ENCODE measurements at places on chromosomes 4 and X. TPM values are rescaled to one million over a fixed set of nuclear protein-coding genes. Genes with fewer than 3 reads are reported as not detected.

DNA sequence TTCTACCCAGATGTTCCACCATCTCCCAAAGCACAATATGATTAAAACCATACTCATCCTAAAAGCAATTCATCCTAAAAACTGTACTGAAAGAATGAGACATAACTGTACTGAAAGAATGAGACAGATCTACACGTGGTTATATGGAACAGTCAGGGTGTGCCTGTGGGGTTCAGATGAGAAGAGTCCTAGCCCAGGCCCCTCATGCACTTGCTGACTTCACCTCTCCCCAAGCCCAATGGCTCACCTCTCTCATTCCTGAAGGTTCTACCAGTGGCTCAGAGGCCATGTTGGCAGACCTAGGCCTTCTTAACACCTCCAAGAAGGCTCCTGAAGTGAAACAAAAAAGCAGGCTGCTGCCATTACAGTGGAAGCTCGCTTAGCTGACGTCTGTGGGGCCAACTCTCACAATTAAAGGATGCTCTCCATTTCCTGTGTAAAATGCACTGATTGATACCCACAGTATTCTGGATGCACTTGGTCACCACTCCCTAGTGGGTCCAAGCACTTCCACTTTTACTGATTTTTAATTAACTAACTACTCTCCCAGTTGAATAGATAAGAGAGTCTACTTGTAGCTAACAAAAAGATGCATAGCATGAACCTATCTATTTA lies 3.8 kb downstream of the PLAC1 start:
- no peaks in the 10 kb centered on the region for H3K27me3 ChIP-seq
- no peaks in the 10 kb centered on the region for H3K4me1 ChIP-seq
- no peaks in the 10 kb centered on the region for H3K36me3 ChIP-seq
- no peak overlapping the region for H3K4me3 ChIP-seq

GRCh38 chr4:123198706-123199105 lies 197.9 kb upstream of the SPRY1 start:
- no peaks in the 10 kb centered on the region for H3K4me1 ChIP-seq
- no peaks in the 10 kb centered on the region for H3K27me3 ChIP-seq
- no peak for DNase-seq
- H3K4me3 ChIP-seq = no peak overlapping the region
- H3K27ac ChIP-seq = no peak overlapping the region

Gene RADX
- total RNA-seq = 6.8 TPM

GRCh38 chrX:53483838-53484405 lies 49.8 kb upstream of the HSD17B10 start:
- H3K4me3 ChIP-seq = no peak overlapping the region
- no peak for DNase-seq
- H3K27ac ChIP-seq = no peak overlapping the region

Gene DTHD1
- 3.5 TPM for total RNA-seq

Gene ADH1B
- total RNA-seq = not detected

Gene GRIPAP1
- 56.8 TPM for total RNA-seq

- H3K27ac ChIP-seq = peak within 1 kb of the TSS; percentile 44
- no peaks in the 10 kb centered on the region for H3K27me3 ChIP-seq
- no peak for DNase-seq
- H3K36me3 ChIP-seq = no peaks in the 10 kb centered on the region
These were observed at the start of gene S100P for GRCh38 chr4:6693231-6694176. S100P (plus strand) TSS chr4:6693878; CDS start chr4:6693933, 55 bp downstream.

Gene TLR6
- 1.2 TPM for total RNA-seq

DNA sequence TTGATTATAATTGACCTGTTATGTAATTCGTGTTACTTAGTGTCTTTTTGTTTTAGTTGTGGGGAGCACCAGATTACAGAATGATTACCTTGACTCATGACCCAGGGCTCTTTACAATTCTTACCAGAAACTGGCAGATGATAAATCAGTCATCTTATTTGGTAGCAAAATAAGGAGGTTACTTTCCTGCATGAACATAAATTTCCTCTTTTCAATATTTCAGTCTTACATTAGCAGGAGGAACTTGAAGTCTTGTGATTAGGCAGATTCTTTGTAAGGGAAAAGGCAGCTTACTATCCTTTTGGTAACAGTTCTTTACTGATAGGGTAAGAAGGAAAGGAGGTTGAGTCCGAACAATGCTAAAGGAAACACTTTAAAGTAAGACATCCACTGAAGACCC lies 26.0 kb upstream of the SLC25A5 start:
- H3K4me3 ChIP-seq = no peak overlapping the region
- H3K27ac ChIP-seq = no peak overlapping the region
- H3K27me3 ChIP-seq = no peaks in the 10 kb centered on the region
- no peaks in the 10 kb centered on the region for H3K36me3 ChIP-seq
- no peak for DNase-seq

GRCh38 chrX:39728025-39728424 lies 369.7 kb downstream of the BCOR start:
- no peaks in the 10 kb centered on the region for H3K27me3 ChIP-seq
- H3K4me3 ChIP-seq = no peak overlapping the region
- H3K4me1 ChIP-seq = peaks cover 3% of the 10 kb centered on the region
- H3K27ac ChIP-seq = no peak overlapping the region

Gene MID1IP1
- total RNA-seq = 69.9 TPM

DNA sequence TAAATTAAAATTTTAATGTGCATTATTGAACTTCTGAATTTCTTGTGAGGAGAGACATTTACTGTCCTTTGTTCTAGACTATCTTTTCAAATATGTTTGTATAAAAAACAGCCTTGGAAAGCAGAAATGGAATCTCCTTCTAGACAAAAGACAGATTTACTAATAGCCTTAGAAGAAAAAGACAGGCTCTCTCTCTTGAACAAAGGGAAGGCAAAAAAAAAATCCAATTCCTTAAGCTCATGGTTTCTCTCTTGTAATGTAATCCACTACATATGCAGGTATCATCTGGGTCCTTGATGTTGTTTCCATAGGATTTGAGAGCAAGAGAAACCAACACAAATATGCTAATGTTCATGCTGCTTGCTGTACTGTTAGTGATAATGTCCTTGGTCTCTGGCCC lies 106.0 kb downstream of the TBCK start:
- no peak overlapping the region for H3K4me3 ChIP-seq
- no peak overlapping the region for H3K27ac ChIP-seq
- peaks cover 6% of the 10 kb centered on the region for H3K36me3 ChIP-seq
- no peak for DNase-seq

DNA sequence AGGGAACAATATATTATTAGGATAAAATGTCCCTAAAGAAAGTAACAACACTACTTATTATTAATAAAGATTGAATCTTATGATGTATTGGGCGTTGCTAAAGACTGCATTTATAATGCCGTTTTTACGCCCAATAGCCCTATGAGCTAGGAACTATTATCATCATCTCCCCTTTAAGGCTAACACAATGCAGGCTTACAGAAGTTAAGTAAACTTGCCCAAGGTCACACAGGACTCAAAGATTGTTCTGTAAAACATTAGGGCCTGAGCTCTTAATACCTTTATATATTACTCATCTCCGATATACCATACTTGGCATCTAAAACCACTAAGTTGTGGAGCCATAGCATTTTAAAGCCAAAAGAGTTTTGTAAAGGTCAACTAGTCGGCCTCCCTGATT lies 149.5 kb downstream of the FAM13A start:
- no peak overlapping the region for H3K27ac ChIP-seq
- H3K4me1 ChIP-seq = no peaks in the 10 kb centered on the region
- no peak overlapping the region for H3K4me3 ChIP-seq

GRCh38 chrX:114889481-114889880 lies 127.9 kb downstream of the IL13RA2 start:
- no peak overlapping the region for H3K4me3 ChIP-seq
- H3K36me3 ChIP-seq = no peaks in the 10 kb centered on the region
- no peaks in the 10 kb centered on the region for H3K27me3 ChIP-seq
- DNase-seq = no peak
- no peaks in the 10 kb centered on the region for H3K4me1 ChIP-seq
- H3K27ac ChIP-seq = no peak overlapping the region

DNA sequence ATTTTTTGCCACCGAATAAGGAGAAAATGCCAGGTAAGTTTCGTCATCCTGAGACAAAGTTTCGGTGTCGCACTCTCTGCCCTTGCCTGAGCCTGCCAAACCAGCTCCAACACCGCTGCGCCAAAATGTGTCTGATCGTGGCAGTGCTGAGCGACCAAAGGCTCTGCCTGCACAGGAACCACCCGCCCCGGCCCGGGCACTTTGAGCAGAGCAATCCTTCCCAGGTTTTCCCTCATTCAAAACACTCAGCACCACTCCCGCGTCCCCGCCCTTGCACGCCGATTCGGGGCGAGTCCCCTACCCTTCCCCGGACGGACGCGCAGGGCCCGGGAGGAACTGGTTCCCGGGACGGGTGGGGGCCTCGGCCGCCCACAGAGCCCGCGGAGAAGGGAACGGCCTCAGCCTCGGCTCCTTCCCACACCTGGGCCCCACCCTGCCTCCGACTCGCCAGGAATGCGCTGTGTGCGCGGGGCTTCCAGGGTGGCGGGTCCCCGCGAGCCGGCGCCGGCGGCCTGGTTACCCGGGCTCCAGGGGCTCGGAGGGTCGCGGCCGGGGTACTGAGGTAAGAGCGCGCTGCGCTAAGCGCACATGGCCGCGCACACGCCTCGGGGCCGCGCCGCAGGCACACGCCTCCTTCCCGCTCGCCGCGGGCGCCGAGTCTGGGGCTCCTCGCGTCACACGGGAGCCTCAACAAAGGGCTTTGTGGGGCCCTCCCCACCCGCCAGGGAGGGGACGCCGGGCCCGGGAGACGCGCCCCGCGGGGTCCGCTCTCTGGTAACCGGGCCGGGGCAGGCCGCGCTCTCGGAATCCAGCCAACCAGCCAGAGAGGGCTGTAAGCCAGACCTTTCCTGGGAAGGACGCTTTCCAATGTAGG lies at the start of gene C4orf36:
Gene C4orf36, minus strand, starts transcription at position 661 of the 874 bp plus-strand sequence. CDS start 902 bp downstream, outside the sequence.
- H3K4me1 ChIP-seq = no peaks in the 10 kb centered on the region
- H3K4me3 ChIP-seq = peak within 1 kb of the TSS; percentile 28
- H3K27me3 ChIP-seq = peaks cover 15% of the 10 kb centered on the region
- H3K27ac ChIP-seq = no peak within 1 kb of the TSS
- no peaks in the 10 kb centered on the region for H3K36me3 ChIP-seq

DNA sequence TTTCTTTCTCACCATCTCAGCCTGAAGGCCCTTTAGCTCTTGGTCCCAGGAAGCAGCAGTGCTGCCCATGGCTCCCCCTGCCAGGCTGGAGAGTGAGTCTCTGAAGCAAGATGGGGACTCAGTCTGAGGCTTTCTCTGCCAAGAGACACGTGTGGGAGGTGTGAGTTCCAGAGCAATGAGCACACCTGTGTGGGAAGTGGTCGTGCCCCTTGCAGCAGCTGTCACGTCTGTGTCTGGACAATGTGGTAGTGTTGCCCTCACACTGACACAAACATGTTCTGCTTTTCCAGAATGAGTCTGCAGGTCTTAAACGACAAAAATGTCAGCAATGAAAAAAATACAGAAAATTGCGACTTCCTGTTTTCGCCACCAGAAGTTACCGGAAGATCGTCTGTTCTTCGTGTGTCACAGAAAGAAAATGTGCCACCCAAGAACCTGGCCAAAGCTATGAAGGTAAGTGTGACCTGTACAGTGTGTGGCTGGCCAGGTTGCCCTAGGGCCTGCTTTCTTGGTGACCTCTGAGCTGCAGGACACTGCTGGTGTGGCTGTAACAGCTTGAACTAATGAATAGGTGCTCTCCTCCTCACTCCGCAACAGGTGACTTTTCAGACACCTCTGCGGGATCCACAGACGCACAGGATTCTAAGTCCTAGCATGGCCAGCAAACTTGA lies 1.9 kb downstream of the TACC3 start:
- H3K36me3 ChIP-seq = peaks cover 20% of the 10 kb centered on the region
- H3K4me3 ChIP-seq = peak overlapping the region; percentile 67
- H3K27me3 ChIP-seq = no peaks in the 10 kb centered on the region
- DNase-seq = peak; percentile 65

- no peaks in the 10 kb centered on the region for H3K36me3 ChIP-seq
- no peaks in the 10 kb centered on the region for H3K27me3 ChIP-seq
- DNase-seq = no peak
- H3K4me1 ChIP-seq = no peaks in the 10 kb centered on the region
- no peak overlapping the region for H3K27ac ChIP-seq
- no peak overlapping the region for H3K4me3 ChIP-seq
These were observed 146.4 kb upstream of the EOLA2 start for GRCh38 chrX:150084496-150085229.

DNA sequence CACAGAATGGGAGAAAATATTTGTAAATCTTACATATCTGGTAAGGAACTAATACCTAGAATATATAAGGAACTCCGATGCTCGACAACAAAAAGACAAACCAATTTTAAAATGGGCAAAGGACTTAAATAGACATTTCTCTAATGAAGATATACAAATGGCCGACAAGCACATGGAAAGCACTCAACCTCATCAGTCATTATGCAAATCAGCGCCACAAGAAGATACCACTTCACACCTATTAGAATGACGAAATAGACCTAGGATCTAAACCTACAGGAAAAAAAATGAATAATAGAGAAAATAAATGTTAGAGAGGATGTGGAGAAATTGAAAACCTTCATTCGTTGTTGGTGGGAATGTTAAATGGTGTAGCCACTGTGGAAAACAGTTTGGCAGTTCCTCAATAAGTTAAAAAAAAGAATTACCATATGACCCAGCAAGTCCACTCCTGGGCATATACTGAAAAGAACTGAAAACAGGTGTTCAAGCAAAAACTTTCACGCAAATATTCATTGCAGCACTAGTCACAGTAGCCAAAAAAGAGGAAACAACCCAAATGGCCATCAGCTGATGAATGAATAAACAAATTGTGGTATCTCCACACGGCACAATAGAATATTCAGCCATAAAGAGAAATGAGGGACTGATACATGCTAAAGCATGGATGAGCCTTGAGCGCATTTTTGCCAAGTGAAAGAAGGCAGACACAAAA lies 57.3 kb upstream of the WDR19 start:
- H3K27me3 ChIP-seq = no peaks in the 10 kb centered on the region
- H3K27ac ChIP-seq = no peak overlapping the region
- H3K36me3 ChIP-seq = no peaks in the 10 kb centered on the region
- no peak for DNase-seq
- H3K4me3 ChIP-seq = no peak overlapping the region
- no peaks in the 10 kb centered on the region for H3K4me1 ChIP-seq

DNA sequence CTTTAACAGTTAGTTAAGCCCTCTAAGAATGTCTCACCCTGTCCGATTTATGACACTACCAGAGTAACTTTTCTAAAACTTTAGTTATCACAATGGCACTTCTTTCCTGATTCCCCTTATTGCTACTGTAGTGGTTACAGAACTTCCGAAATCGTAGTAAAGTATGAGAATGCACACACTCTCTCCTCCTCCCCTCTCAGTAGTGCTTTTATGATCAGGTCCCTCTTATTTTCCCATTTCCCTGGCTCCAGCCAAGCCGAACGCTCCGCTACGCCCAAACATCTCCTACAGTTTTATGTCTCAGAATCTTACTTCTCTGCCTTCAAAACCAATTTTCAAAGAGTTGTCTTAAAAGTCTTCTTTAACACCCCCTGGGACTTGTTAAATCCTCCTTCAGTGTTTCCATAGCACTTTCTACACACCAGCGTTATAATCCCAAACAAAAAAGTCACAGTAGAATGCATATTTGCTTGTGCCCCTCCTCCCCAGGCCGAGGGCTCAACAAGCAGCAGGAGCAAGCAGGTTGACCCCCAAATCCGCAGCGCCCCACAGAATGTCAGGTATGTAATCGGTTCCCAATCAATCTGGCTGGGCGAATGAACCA lies 671 bp downstream of the HPF1 start:
- H3K4me1 ChIP-seq = peaks cover 15% of the 10 kb centered on the region
- DNase-seq = no peak
- peak overlapping the region; percentile 69 for H3K27ac ChIP-seq
- H3K4me3 ChIP-seq = peak overlapping the region; percentile 97
- H3K36me3 ChIP-seq = no peaks in the 10 kb centered on the region

Gene F8A2
- not detected for total RNA-seq

Gene TREX2
- 1.9 TPM for total RNA-seq

All from CD8-positive, alpha-beta memory T cell (primary cell).